ENCODE measurements at places on chromosomes 12 and 14.

- DNase-seq = no peak
Observed at GRCh38 chr12:87086118-87086891, 830.1 kb upstream of the MGAT4C start.

GRCh38 chr12:30515351-30515750 lies 180.3 kb downstream of the IPO8 start:
- peak; percentile 44 for DNase-seq

DNA sequence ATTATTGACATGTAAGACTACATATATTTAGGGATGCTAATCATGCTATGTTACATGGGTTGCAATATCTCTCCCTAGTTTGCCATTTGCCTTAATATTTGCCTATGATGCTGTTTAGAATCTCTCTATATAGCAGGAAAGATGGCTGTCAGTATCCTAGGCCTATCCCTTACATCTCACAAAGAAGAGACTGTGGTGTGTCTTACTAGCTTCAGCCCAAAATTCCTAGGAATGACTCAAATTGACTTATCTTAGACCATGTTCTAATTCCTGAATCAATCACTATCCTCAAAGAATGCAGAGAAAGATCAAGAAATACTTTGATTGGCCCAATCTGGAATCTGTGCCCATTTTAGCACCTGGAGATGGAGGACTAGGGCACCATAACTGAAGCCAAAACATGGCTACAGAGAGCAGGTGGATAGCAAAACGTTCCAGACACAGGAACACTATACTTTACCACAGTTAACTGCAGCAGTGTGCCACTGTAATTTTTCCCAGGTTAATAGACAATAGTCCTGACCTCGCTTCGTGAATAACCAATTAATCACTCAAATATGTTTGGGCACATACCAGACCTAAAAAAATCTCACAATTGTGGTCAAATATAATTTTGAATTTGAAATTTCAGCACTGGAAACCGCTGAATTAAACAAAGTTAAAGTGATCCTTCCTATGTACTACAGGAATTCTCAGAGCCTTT lies 32.7 kb upstream of the GLIPR1 start:
- DNase-seq = no peak

- no peak for DNase-seq
Observed at GRCh38 chr12:31005944-31006361, 67.7 kb upstream of the DDX11 start.

DNA sequence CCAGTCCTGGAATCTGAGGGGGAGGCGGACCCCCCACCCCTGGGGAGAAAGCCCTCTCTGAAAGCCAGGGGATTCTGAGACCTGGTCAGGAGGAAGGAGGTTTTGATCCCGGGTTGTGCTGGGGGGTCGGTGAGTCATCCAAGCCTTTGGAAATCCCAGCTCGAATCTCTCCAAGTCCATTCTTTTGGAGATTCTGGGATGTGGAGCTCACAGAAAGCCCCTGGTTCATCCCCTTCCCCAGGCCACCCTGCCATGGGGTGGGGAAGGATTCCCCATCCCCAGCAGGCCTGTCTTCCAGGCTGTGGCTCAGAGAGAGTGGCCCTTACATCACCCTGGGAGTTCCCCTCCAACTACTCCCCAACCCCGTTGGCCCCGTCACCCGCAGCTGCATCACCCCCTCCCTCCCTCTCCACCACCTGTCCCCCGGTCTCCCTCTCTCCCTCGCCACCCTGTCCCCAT lies 14.3 kb downstream of the EXOC3L4 start:
- DNase-seq = peak; percentile 72

DNA sequence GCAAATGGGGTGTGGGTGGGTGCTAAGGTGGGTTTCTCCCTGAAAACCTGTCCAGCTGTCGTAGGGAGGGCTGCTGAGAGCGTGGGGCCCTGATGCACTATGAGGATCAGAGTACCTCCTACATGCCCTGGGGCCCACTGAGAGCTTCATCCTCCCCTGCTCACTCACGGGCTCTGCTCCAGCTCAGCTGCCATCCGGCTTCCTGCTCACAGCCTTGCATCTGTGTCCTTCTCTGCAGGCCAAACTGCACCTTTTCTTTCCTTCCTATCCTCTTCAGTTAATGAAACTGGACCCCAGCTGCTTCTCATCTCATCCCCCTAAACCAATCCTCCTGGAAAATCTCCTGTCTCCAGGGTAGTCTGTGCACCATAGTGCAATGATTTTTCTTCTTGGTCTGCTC lies 22.2 kb upstream of the GPRC5D start:
- DNase-seq = no peak

DNA sequence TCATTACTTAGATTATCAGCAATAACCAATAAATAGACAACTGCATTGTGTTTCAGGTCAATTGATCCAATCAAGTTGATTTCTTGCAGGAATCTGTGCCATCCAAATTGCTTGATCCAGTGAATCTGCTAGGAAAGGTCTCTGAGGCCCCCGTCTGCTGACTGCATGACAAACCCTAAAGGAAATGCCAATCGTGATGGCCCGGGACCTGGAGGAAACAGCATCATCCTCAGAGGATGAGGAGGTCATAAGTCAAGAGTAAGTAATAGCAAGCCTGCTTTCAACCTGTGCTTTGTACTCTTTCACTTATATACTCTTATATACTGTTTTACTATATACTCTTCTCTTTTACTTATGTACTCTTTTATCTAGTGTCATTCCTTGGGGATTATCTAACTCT lies 1.9 kb downstream of the TTLL5 start:
- no peak for DNase-seq

DNA sequence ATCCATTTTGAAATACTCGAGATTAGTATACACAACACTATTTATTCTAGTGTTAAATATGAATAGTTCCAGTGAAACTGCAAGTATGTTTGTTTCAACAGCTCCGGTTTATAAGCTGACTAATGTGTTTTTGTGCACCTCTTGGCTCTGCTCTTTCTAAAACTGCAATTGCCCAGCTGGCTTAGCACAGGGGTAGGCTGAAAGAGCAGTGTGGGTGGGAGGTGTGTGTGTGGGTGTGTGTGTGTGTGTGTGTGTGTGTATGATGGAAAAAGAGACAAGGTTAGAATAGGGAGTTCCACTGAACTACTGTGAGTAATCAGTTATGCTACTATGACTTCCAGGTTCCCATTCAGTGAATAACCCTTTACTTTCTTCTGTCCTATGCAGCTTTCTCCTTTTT lies 37.8 kb upstream of the DDHD1 start:
- DNase-seq = no peak

- no peak for DNase-seq
Observed at GRCh38 chr12:32516230-32516629, 116.9 kb downstream of the FGD4 start.

GRCh38 chr12:27143256-27144069 lies 61.1 kb upstream of the C12orf71 start:
- no peak for DNase-seq

DNA sequence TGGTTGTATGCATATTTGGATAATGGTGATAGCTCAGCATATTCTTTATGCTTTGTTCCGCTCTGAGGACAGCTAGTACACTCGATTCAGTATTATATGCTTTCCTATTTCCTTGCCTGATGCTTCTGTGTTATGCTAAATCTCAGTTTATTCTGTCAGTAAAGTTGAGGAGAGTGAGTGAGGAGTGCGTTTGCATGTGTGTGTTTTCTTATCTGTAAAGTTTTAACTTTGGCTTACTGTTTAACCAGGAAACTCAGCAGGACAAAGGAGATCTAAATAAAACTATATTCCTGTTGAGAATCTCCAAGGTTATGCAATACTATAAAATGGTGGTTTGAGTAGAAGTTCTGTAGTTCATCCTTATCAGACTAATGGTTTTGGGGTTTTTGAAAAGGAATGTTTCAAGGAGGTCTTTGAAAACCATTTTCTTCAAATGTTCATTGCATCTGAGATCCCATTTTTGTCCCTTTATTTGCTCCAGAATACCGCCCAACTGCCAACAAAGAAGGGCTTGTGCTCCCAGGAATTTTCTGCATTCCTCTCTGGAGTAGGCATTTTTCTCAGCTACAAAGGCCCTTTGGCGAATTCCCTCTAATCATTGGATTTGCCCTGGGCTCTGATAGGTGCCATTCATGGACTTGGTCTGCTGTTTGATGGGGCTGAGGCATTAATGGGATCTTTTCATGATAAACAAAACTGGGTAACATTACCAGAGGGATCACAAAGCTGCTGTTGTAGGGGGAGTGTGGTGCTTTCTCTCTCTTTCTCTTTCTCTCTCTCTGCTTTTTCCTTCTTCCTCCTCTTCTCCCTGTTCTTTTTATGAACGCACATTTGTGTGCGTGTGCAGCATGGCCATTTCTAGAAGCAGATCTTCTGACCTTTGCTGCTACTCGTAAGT lies 71.7 kb downstream of the HMGA2 start:
- no peak for DNase-seq

DNA sequence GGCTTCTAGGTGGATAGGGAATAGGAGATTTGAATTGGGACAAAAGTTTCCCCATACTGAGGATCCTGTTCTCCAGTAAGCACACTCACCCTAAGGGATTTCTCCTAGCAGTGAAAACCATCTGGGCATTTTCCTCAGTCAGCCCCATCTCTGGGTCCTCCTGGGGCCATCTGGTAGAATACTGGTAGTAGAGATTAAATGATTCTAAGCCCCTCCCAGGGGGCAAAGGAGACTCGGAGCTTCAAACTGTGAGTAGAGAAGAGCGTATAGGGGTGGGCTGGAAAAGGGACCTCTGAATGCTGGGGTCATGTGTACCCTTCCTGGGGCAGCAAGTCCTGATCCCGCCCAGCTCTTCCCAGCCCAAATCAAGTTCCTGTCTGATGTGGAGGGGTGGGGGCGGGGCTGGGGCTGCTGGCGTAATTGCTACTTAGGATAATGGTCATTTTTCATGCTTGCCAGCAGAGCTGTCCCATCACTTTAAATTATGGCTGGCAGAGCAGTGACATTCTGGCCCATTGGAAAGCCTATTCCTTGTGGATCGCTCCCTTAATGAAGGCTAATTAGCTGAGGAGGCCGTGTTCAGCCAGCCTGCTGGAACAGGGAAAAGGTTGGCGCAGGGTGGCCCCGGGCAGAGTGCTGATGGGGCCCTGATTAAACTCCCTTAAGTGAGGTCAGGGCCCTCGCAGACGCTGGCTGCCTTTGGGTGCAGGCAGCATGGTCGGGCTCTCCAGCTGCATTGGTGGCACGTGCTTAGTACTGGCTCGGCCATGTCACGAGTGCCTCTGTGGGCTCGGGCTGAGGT lies 127.8 kb downstream of the TSPAN9 start:
- DNase-seq = peak; percentile 93

GRCh38 chr14:32003585-32003984 lies 73.5 kb upstream of the ARHGAP5 start:
- DNase-seq = no peak

DNA sequence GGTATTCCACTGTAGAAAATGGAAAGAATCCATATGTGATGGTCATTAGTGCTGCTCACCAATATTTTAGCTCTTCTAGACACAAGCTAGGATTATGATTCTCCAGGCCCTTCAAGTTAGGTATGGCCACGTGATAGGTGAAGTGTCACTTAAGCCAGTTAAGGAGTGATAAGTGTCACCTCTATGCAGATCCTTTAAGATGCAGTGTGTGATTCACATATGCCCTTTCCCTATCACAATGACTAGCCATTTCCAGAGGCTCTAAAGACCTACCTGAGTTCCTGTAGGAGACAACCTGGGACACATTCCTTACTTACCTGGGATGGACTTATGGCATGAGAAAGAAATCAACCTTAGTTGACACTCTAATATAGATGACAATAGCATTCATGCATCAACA lies 343.2 kb downstream of the NELL2 start:
- peak; percentile 67 for DNase-seq

DNA sequence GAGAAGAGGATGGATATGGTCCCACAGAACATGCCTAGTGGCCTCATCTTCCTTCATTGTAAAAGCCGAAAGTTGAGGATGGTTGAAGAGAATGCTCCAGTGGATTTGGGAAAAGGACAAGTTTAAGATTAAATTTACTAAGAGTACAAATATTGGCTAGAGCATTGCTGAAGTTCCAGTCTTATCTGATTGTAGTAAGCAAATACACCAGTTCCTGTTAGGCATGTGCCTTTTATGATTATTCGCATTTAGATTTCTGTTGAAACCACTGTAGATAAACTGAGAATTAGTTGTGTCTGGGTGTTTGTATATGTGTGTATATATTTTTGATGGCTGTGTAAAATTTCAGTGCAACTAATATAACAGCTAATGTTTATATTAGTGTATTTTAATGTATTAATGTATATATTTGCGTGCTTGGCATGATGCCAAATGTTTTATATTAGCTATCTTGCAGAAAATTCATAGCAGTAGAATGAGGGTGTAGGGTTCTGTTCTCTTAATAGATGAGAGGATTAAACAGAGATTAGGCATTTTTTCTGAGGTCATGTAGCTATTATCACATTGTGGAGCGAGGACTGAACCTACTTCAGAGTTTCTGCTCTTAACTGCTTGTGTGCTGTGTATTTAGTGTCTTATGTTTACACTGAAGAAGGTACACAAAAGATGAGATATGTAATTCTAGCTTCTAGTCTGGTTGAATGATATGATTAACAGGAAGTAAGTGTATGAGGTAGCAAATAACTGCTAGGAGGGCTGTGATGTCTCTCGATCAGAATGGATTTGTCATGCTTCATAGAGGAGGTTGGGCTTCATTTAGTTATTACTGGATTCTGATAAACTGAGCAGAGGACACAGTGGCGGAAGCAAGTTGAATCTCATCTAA lies 21.1 kb downstream of the FKBP3 start:
- peak; percentile 17 for DNase-seq

GRCh38 chr12:25957793-25958427 lies 572 bp upstream of the RASSF8 start:
- no peak for DNase-seq

DNA sequence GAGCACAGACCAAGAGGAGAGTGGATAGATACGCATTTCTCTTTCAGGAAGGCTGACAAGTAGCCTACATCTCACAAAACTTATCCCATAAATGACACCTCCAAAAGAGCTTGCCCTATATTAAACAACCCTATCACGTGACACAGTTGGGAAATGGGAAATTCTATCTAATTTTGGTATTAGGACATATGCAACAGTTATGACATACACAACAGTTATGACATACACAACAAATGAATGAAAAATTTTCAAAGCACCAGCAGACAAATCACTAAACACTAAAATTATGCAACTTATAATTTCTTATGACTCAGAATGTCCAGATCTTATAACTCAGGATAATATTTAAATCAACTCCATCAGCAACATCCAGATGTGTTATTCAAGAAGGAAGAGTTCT lies 54.1 kb downstream of the DUSP16 start:
- DNase-seq = no peak

DNA sequence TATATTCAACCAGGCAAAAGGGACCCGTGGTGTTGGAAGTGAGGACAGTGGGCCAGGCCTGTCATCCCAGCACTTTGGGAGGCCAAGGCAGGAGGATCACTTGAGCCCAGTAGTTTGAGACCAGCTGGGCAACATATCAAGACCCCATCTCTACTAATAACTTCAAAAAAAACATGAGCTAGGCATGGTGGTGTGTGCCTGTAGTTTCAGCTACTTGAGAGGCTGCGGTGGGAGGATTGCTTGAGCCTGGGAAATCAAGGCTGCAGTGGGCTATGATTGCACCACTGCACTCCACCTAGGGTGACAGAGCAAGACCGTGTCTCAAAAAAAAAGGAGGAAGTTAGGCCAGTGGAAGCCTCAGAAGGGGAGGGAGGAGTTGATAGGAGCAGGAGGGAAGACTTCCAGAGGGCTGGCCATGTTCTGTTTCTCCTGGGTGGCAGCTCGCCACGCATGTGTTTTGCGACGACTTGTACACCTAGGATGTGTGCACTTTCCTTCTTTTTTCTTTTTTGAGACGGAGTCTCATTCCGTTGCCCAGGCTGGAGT lies 10.1 kb downstream of the SLC25A29 start:
- DNase-seq = no peak

- no peak for DNase-seq
Observed at GRCh38 chr14:79028281-79028680, 858.1 kb downstream of the NRXN3 start.

All from NCI-H524 (cell line).